ENCODE measurements at places on chromosomes 4 and X.

DNA sequence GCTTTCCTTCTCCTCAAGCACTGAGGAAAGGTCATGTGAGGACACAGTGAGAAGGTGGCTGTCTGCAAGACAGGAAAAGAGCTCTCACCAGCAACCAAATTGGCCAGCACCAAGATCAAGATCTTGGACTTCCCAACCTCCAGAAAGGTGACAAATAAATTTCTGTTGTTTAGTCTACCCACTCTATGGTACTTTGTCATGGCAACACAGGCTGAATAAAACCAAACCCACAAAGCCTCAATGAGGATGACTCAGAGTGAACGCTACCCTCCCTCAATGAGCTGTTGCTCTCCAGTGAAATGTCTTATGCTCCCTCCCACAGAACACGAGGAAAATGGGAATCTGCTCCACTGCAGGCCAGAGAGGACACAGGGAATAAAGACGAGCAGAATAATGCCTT is 244.1 kb downstream of the RAB28 start:
- DNase-seq = no peak

- DNase-seq = no peak
These were observed 45.8 kb downstream of the TEX13B start for GRCh38 chrX:107936434-107936730.

- no peak for DNase-seq
These were observed 8.1 kb upstream of the ARX start for GRCh38 chrX:25023908-25024307.

DNA sequence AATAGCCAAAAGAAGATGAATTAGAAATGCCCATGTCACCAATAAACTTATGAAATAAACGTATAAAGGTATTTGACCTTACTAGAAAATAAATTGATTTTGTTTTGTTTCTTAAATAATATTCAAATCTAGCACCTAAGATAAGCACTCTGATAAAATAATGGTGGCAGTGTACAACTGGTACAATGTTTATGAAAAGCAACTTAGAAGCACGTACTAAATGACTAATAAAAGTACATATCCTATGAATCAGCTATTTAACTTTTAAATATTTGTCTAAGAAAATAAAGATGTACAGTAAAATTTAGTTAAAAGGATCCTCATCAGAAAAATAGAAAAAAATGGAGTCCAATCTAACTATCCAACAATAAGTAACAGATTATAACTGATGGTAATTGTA is 6.7 kb downstream of the MANBA start:
- DNase-seq = no peak

DNA sequence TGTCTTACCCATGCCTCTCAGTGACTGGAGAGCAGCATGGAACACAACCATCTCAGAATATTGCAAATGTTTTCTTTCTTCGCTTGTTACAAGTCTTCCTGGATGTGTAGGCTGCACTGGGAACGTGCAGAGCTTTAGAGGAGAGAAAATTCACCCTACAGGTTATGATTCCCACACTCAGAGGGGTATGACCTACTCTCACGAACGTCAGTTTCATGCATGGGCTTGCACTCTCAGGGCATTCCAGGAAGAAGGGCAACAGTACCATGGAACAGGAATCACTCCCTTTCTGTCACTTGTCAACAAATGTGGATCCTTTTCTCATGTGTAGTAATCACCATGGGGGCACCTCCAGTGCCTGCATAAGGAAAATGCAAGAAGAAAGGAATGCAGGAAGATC is 75.8 kb downstream of the NBDY start:
- no peak for DNase-seq

DNA sequence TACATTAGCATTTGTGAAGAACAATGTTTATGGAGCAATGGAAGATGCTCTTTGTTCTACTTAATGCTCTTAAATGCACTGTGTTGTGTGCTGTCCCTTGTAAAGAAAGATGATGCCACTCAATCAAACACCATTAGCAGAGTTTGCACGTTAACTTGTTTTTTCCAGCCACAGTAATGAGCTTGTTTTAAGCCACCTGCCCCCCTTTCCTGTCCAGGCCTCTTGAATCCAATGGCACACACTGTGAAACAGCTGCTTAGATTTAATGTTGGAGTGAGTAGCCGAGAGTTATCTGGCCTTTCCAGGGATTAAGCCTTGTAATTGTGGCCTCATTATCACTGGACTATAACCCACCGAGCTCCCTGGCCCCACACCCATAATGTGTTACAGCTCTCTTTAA is 86.0 kb downstream of the PAK3 start:
- DNase-seq = no peak

- DNase-seq = no peak
These were observed 39.8 kb downstream of the RAB33A start for GRCh38 chrX:130211415-130212186.

DNA sequence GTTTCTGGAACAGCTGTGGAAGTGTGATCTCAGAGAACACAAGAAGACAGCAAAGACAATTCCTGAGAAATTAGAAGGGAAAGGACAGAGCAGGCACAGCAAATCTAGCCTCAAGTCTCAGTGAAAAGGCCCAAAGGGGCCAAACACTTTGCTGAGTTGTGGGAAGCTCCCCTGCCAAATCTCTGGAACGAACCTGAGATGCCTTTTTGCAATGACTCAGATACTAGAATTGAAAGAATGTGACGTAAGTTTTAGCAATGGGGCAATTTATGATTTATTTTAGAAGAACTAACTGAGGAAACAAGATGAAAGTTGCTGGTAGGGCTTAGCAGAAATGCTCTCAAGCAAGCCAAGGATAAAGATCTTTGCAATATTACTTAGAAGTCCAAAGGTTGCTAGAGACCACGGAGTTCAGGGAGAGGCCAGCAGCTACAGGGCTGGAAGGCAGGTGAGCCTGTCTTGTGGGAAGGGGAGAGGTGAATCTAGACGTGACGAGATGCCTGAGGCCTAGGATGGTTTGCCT is 92.8 kb downstream of the AMELX start:
- no peak for DNase-seq

DNA sequence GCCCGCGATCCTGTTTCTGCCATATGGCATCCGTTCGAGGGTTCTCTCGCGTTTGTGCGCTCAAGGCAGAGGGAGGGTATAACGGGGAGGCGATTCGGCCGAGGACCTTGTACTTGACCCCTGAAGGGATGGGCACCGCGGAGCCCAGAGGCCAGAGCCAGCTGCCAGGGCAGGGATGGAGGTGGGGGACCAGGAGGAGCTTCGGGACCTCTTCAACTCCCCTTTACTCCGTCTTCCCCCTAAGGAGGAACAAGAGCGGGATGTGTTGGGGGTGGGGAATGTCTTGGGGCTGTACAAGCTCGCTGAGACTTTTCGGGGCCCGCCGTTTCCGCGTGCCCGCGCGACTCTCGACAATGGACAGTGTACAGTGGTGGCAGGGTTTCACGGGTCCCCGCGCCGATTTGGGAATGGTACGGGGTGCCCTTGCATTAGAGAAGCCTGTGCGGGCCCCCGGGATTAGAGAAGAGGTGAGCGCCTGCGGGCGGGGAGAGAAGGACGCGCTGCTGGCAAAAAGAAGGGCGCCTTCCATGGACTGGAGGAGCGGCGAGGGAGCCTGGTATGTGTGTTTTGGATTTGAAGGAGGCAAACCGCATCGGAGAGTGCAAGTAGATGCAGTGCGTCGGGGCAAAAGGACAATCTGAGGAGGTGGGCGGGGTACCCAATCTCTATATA is 760 bp downstream of the UGT8 start:
- DNase-seq = no peak

GRCh38 chr4:7034262-7035081 is 8.7 kb upstream of the TADA2B start:
- no peak for DNase-seq

- DNase-seq = no peak
These were observed 4.7 kb downstream of the TMSB4X start for GRCh38 chrX:12979616-12980015.

DNA sequence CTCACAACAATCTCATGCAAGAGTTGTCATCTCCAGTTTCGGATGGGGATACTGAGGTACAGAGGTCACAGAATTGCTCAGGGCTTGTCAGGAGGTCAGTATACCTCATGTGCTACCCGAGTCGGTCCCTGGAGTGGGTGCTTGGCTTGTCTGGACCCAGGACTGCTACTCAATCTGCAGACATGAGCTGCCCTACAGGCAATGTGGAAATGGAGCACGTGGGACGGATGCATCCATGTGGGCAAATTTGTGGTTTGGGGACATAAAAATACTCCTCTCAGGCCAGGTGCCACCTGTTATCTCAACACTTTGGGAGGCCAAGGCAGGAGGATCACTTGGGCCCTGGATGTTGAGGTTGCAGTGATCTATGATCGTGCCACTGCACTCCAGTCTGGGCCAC is 15.8 kb downstream of the USP11 start:
- DNase-seq = no peak

DNA sequence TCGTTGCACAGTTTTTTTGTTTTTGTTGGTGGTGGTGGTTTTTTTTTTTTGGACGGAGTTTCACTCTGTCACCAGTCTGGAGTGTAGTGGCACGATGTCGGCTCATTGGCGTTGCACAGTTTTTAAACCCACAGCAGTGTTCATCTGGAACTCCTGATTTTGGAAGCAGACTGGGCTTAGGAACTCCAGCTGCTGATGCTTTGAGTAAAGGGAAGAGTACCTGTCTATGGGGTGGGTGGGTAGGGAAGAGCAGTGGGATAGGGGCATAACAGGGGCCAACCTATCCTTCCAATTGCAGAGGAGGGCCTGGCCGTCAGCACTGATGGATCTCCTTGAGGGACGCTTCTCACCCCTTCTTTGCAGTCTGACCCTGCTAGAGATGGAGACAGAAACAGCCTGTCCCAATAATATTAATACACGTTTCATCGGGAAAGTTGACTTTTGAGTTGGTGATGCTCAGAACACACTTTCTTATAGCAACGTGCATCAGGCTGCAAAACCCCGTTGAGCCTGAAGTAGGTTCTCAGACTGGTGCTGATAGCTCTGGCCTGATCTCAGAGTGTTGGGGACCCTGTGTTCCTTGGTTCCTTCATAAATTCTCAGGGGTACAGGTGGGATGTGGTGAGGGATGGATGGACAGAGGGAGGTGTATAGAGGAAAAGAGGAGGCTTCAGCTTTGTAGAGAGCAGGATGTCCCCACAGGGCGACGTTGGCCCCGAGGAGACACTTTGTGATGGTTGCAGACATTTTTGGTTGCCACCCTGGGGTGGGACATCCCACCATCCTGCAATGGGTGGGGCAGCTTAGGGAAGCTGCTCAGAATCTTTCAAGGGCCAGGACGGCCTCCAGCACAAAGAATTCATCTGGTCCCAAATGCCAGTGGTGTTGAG is 2.3 kb downstream of the CD99 start:
- no peak for DNase-seq

GRCh38 chr4:104930298-104930697 is 216.4 kb upstream of the TET2 start:
- DNase-seq = no peak

GRCh38 chr4:118985170-118986000 is 96.7 kb downstream of the SYNPO2 start:
- DNase-seq = no peak

GRCh38 chr4:145879598-145879997 is 59.0 kb downstream of the ZNF827 start:
- no peak for DNase-seq

Measured in activated T-helper 9 cell treated with anti-CD3 and anti-CD28 coated beads, Interleukin-2, amount 50 U/mL, for 16 hours (primary cell).